ENCODE measurements at places on chromosomes 3 and 15.

- peak; percentile 31 for DNase-seq
Observed at GRCh38 chr15:84855136-84855535, 29.3 kb upstream of the SLC28A1 start.

DNA sequence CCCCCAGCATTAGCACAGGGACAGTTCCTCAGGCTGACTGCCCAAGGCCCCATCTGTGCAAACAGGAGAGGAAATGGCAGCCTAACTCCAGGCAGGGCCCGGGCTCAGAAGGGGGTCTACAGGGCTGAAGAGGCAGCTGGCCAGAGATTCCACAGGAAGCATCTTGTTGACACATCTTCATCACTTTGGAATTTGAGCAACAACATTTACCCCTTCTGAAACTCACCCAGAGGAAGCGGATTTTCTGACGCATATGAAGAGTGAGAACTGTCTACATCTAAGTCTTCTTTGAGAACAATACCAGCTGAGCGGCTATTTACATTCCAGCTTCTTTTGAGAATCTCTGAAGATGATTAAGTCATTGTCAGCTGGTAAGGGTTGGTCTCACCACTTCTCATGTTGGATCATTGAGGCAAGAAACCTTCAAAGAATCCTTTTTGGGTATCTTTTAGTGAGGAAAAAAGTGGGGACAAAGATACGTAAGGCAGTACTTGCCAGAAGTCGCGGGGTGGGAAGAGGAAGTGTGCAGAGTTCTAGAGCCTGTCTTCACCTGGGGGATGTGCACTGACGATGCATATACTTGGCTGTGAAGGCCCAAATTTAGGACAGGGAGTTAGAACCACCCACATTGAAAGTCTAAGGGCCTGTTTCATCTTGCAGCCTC is 25.4 kb upstream of the SRP14 start:
- DNase-seq: peak; percentile 92

GRCh38 chr3:46669191-46669999 is 24.1 kb downstream of the ALS2CL start:
- DNase-seq: no peak

GRCh38 chr3:134624537-134625287 is 26.1 kb downstream of the KY start:
- no peak for DNase-seq

DNA sequence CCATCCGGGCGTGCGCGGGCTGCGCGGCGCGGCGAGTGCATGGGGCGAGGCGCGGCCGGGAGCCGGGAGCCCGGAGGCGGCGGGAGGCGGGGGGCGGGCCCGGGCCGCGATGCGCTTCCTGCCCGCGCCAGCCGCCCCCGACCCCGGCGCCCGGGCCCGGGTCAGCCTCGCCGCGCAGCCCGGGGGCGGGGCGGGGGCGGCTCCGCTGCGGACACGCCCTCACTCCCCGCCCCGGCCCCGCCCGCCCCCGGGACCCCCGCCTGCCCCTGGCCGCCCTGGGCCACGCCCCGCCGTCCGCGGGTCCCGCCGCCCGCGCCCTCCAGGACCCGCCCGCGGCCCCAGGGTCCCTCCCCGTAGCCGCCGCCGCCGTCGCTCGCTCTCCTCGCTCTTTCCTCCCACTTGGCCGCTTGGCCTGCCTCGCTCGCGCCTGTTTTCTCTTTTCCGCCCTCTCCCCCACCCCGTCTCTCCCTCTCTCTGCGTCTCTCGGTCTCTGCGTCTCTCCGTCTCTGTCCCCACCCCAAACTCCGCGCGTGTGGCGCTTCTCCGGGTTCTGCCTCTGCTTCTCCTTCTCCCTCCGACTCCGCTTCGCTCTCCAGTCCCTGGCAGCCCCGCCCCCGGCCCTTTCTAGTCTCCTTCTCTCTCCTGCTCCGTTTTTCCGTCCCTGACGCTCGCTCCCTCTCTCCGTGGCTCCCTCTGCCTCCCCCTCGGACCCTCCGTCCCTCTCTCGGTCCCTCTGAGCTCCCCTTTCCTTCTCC is at the start of gene PLXND1:
PLXND1 (minus strand) TSS at position 41 of the 755 bp plus-strand sequence; CDS start at position 4, 37 bp downstream.
- DNase-seq: peak; percentile 71

GRCh38 chr15:73321496-73322450 is 47.0 kb downstream of the HCN4 start:
- DNase-seq: no peak

- no peak for DNase-seq
Observed at GRCh38 chr3:150307311-150308036, 100.6 kb upstream of the TSC22D2 start.

Measured in choroid plexus epithelial cell (primary cell).